SK-N-SH treated with all-trans-retinoic acid at 6 μM for 48 hours (cell line): ENCODE measurements at places on chromosomes 3 and 15.

- ATAC-seq, result no peak
These were observed 57.6 kb downstream of the ST8SIA2 start for GRCh38 chr15:92451225-92451825.

DNA sequence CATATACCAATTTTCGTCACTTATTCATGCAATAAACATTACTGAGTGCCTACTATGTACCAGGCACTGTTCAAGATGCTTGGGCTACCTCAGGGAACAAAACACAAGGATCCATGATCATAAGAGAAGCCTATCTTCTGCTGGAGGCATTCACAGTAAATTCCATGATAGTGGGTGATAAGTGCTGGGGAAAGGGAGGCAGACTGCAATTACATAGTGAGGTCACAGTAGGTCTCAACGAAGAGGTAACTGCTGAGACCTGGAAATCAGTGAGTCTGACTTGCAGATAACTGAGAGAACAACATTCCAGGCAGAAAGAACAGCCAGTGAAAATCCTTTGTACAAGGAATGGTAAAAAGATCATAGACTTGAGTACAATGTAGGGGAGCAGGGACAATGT, 33.6 kb downstream of the RAF1 start:
- ATAC-seq, result no peak

- ATAC-seq, result no peak
These were observed 1215.2 kb downstream of the SI start for GRCh38 chr3:163863146-163863545.

DNA sequence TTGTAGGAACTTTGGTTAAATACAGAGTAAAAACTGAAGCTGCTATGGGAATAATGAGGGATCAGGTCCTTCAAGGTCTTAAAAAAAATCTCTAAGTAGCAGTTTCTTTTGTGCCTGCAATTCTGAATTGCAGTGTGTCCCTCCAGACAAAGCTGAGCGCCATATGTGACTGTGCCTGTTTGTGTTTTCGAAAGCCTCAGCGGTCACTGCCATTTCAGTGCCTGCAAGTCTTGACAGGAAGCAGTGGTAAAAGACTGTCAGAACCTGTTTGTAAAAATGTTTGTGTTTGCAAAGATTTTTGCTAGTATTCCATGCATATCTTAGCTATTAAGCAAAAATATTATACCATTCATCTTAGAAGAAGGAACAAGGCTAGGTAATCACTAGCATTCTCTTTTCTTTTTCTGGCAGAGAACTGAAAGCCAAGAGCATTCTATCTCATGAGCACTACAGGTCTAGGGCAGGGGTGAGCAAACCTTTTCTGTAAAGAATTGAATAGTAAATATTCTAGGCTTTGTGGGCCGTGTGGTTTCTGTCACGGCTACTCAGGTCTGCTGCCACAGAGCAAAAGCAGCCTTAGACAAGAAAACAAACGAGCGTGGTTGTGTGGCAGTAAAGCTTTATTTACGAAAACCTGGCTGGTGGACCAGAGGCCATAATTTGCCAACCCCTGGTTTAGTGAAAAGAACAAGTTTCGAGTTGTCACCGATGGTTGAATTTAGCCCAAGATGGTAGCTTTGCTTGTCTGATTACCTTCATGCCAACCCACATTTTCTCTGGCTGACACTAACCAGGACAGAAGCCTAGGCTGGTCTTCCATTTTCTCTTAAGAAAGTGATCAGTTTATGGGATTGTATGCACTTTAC, 134.4 kb downstream of the CACNA1D start:
- no peak for ATAC-seq

GRCh38 chr3:64502284-64502683, 185.5 kb downstream of the ADAMTS9 start:
- no peak for ATAC-seq

DNA sequence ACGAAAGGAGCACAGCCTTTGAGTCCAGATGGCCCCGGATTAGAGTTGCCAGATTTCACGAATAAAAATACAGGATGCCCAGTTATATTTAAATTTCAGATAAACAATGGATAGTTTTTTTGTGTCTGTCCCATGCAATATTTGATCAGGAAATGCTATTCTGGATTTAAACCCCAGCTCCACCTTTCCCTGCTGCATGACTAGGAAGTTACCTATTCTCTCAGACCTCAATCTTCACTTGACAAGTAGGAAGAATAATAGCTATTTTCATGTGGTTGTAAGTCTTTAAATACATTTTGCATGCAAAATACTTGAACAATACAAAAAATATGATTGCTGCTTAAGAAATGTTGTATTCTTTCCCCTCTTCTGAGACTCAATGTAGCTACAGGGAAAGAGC, 125.3 kb upstream of the P2RY1 start:
- no peak for ATAC-seq

DNA sequence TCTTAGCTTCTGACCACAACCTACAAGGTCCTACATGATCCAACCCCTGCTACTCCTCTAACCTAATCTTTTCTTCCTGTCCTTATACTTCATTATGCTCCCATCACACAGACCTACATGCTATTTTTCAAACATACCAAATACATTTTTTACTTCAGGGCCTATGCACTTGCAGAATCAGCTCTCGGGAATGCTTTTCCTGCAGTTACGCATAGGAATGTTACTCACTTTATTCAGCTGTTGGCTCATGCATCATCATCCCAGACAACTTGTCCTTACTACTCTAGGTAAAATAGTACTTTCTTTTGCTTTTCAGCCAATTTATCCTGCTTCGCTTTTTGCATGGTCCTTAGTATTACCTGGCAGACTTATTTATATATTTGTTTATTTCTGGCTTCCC, 105.6 kb downstream of the OXSM start:
- ATAC-seq, result no peak
